Right kidney (tissue), 9 donors: ENCODE measurements at places on chromosomes 12 and 14.
A peak's percentile ranks its signal among the peaks of the same experiment; 100 is the strongest.

- DNase-seq = no peak
These were observed 102.2 kb downstream of the TTC6 start for GRCh38 chr14:37697489-37698121.

DNA sequence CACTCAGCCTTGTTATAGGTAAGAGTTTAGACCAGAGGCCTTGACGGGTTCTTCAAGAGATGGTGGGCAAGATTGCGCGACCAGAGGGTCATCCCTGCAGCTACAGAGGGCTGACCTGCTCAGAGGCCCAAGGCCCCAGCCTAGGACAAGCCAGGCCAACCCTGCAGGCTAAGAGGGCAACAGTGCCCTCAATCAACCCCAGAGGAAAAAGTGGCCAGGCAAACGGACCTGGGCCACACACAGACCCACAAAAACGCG is 1.3 kb downstream of the SSH1 start:
- DNase-seq = peak; percentile 60

DNA sequence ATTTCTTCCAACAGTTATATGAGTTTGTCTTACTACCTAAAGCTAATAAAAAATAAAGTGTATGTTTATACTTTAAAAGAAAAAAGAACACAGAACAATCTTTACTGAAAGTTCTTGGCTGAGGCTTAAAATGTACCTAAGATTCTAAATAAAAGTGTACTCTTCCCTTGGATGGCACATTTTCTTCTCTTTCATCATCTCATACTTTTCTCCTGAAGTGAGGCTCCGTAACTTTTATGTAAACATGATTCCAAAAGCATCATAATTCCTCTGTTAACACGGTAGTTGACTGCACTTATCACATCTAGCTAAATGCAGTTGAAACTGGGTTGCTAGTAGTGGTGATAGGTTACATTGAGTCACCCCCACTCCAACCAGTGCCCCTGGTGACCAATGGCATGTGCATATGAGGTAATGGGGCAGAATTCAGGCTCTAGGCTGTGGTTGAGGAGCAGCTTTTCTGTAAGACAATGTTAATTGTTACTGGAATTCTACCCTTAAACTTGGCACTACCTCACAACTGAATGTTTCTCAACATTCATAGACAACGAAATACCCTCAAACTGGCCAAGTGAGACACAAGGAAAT is 38.4 kb downstream of the WASHC3 start:
- DNase-seq = no peak

- no peak for DNase-seq
These were observed 80.8 kb downstream of the LLPH start for GRCh38 chr12:66049538-66050282.

- no peak for DNase-seq
These were observed 2.1 kb downstream of the MSI1 start for GRCh38 chr12:120366845-120367232.

GRCh38 chr14:95185033-95185766 is 27.9 kb upstream of the DICER1 start:
- DNase-seq = peak; percentile 56
